Activated effector memory CD4-positive, alpha-beta T cell treated with anti-CD3 and anti-CD28 coated beads, Interleukin-2, amount 50 U/mL, for 16 hours (primary cell): ENCODE measurements at places on chromosomes 12 and 14.

GRCh38 chr12:26979733-26980132 is 34.5 kb downstream of the TM7SF3 start:
- DNase-seq: no peak

DNA sequence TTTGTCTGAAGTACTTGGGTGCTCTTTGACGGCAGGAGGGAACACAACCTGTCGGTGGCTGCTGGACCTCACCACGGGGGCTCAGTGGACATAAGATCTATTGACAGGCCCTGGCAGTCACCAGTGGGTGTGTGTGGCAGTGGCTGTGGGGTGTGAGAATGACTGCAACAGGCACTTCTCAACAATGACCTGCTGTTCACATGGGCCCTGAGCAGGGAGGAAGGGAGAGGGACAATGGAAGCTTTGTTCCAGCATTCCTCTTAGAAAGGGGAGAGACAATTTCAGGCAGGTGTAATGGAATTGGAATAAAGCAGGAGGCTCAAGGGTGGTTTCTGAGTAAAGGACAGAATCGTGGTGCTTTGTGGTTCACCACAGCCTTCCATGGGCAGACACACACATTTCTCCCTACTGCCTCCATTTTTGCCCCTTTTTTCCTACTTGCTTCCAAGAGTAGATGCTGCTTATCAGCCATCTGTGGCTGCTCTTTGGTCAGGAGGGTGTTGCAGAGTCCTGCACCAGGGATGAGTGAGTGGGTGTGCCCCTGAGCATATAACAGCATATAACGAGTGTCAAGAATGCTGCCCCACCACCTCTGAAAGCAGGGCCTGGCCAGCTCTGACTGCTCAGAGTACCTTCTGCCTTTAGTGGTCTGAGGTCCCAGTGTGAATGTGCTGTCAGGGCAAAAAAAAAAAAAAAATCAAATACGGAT is 267.7 kb downstream of the RASSF9 start:
- no peak for DNase-seq

GRCh38 chr12:10505620-10506019 is at the start of gene EIF2S3B:
Gene EIF2S3B (plus strand): TSS chr12:10505890. CDS start chr12:10505903, 13 bp downstream.
- no peak for DNase-seq

DNA sequence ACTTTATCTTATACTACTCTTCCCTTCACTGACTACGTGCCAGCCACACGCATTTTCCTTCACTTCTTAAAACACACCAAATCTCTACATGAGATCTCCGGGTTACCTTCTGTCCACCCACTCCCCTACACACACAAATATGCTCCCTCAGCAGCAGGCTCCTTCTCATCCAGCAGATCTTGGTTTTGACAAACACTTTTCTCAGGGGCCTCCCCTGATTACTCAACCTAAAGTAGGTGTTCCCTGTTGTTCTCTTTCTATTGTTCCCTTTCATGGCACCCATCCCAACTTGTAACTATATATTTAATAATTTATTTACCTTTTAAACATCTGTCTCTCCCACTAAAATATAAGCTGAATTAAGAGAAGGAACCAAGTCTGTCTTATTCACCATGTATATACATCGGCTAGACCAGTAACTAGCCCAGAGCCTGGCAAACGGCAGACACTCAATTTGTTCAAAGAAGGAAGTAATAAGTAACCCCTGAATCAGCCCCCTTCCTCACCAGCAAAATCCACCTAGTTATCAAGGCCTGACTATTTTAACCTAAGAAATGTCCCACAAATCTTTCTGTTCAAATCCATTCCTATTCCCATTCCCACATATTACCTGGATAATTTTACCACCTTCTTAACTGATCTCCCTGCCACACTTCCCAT is 2.7 kb downstream of the C2CD5 start:
- DNase-seq: no peak
